Glutamatergic neuron (in vitro differentiated cells): ENCODE measurements at places on chromosomes 3 and 15. TPM values are rescaled to one million over a fixed set of nuclear protein-coding genes. Genes with fewer than 3 reads are reported as not detected.

DNA sequence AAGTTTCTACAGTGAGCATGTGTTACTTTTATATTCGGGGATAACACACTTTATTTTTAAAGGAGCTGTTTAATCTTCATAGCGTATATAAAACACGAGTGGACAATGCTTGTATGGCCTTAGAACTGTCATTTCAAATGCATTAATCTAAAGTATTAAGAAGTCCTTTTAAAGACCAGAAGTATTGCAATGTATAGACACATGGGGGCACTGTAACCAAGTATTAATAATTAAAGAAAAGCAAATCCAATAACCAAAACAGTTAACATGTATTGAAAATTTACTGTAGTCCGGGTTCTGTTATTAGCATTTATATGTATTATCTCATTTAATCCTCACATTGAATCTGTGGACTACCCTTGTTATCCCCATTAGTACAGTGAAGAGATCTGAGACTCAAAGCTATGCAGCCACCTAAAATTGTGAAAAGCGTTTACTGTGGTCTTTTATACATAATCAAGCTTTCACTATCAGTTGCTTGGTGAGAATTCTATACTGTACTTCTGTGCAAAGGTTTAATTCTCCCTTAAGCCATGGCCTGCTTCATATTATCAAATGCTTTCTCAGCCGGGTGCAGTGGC, 10.1 kb downstream of the ARL14 start:
- DNase-seq = no peak

The BAHD1 gene
- 29.9 TPM for total RNA-seq

DNA sequence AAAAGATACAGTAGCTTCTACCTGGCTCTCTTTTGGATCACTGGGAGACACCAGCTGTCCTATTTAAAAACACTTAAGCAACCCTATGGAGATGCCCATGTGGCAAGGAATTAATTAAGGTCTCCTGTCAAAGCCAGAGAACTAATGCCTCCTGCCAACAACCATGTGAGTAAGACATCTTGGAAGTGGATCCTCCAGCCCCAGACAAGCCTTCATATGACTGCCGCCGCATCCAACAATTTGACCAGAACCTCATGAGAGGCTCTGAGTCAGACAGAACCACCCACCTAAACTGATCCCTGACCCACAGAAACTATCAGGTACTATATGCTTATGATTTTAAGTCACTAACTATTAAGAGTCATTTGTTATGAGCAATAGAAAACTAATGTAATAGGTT, 22.3 kb downstream of the IFT80 start:
- DNase-seq = no peak

DNA sequence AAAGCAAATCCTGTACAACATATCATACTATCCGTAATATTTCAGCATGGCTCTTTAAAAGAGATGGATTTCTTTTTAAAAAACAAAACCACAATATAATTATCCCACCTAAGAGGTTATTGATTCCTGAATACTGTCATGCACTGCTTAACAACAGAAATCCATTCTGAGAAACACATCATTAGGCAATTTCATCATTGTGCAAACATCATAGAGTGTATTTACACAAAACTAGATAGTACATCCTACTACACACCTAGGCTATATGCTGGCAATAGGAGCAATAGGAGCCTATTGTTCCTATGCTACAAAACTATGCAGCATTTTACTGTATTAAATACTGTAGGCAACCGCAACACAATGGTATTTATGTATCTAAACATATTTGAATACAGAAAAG, 242.0 kb downstream of the NEK10 start:
- no peak for DNase-seq

GRCh38 chr3:172568701-172569100, 45.5 kb upstream of the TNFSF10 start:
- no peak for DNase-seq

- no peak for DNase-seq
Measured at GRCh38 chr3:115598216-115598615, 25.1 kb upstream of the GAP43 start.

GRCh38 chr3:180036671-180037455, at the start of gene PEX5L:
Gene PEX5L (minus strand): TSS chr3:180036937. CDS start chr3:180036599, 338 bp downstream.
- peak; percentile 84 for DNase-seq

DNA sequence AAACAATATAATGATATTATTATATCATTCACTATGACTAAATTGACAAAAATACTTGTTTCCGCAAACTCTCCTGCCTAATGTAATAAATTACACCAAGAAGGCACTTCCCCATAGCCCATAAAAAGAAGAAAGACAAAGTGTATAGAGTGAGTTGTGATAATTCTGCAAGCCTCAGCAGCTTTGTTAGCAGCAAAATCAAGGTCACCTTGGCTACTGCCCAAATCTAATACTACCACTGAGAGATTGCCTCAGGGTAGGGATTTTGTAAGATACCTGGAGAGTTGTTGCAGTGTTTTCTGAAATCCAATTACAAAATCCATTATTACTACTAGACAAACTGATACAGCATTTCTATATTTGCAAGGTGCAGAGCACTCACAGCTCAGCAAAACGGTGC, 503.5 kb downstream of the FGF12 start:
- no peak for DNase-seq

DNA sequence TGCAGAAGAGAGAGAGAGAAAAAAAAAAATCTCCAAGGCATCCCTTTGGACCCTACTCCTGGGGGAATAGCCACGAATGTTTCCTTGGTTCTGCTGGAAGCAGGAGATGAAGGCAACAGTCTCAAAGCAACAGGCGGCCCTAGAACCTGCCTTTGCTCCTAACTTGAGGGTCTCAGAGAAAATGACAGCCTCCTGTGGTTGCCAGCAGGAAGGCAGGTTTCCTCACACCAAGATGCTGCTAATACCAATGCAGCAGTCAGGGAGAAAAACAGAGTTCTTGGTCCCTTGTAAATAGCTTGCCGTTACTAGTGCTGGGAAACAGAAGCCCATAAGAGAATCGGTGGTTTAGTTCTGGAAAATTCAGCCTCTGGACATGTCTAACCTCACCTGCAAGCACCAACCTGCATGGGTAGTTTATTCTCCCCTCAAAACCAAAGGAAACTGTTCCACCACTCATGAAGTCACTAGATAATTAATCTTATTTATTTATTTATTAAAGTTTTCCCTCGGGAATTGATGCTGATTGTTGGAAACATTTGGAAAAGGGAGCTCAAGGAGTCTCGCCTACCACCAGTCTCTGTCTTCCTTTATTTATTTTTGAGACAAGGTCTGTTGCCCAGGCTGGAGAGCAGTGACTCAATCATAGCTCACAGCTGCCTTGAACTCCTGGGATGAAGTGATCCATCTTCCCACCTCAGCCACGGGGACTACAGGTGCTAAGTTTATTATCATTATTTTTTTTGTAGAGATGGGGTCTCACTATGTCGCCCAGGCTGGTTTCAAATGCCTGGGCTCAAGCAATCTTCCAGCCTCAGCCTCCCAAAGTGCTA, 883 bp upstream of the FRMD4B start:
- DNase-seq = no peak

DNA sequence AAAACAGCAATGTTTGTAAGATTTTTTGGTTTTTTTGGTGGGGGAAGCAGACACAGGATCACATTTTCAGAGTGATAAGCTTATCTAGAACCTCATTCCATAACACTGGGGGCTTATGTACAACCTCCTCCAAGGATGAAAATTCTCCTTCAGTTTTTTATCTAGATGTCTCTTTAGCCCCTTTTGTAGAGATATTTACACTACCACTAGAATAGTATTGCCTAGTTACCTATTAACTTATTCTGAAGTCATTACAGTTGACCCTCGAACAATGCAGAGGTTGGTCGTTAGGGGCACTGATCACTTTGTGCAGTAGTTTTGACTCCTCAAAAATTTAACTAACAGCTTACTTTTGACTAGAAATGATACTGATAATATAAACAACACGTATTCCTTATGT, 32.8 kb downstream of the IFT57 start:
- DNase-seq = no peak

GRCh38 chr3:32614956-32615355, 44.3 kb upstream of the DYNC1LI1 start:
- DNase-seq = no peak

GRCh38 chr3:154973851-154974250, 106.3 kb upstream of the MME start:
- DNase-seq = no peak

The PDIA5 gene
- 49.4 TPM for total RNA-seq

The HES1 gene
- total RNA-seq = 0.34 TPM

The AGTR1 gene
- not detected for total RNA-seq

The ATP13A5 gene
- not detected for total RNA-seq

- DNase-seq = no peak
Measured at GRCh38 chr15:57319226-57319918, 56.9 kb upstream of the CGNL1 start.

GRCh38 chr3:122578069-122578740, 755 bp downstream of the PARP15 start:
- no peak for DNase-seq

- no peak for DNase-seq
Measured at GRCh38 chr3:4771243-4771642, 208.0 kb upstream of the BHLHE40 start.

The FETUB gene
- total RNA-seq = not detected

The GOLGA8S gene
- total RNA-seq = not detected
